ENCODE measurements at places on chromosomes 5 and 9.

DNA sequence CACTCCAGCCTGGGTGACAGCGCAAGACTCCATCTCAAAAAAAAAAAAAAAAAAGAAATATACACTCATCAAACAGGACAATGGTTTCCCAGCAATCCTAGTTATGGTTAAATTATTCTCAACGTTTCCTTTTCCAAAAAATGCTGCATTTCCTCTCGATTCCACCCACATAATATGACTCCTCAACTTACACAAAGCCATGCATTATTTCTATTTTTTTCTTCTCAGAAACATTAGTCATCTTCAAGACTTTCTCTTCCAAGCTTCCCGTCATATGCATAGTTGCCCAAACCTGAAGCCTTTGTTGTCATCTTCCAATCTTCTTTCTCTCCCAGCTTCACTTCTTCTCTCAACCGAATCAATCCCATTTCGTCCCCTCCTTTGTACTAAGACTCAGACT lies 61.4 kb upstream of the RANBP6 start:
- DNase-seq = no peak

- no peak for DNase-seq
These were observed 1040.3 kb downstream of the TLE1 start for GRCh38 chr9:80649001-80649420.

- DNase-seq = no peak
These were observed 5.3 kb downstream of the CDKN2AIPNL start for GRCh38 chr5:134406390-134406789.

DNA sequence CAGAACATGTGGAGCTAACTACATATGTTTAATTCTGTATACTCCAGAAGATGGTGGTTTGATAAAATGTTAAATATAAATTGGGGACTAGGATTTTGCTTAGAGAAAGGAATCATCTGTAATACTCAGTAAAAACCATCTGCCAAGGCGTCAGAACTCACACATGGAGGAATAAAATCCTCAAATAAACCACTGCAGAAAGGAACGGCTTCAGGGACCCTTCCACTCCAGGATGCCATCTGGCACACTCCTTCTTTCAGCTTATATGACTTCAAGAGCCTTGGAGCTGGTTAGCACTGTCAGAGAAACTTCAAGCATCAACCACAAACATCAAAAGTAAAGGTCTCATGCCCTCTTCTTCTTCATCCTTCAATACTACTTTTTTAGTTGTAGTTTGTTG lies 360.6 kb downstream of the PLK2 start:
- no peak for DNase-seq

Measured in GM10248 (cell line).